Stimulated activated CD4-positive, alpha-beta T cell treated with anti-CD3 and anti-CD28 coated beads, Interleukin-15, amount 100 ng/mL, for 1 hour (primary cell): ENCODE measurements at places on chromosomes 3 and 15.

GRCh38 chr3:17399586-17399985 is 342.8 kb downstream of the TBC1D5 start:
- DNase-seq, result no peak

DNA sequence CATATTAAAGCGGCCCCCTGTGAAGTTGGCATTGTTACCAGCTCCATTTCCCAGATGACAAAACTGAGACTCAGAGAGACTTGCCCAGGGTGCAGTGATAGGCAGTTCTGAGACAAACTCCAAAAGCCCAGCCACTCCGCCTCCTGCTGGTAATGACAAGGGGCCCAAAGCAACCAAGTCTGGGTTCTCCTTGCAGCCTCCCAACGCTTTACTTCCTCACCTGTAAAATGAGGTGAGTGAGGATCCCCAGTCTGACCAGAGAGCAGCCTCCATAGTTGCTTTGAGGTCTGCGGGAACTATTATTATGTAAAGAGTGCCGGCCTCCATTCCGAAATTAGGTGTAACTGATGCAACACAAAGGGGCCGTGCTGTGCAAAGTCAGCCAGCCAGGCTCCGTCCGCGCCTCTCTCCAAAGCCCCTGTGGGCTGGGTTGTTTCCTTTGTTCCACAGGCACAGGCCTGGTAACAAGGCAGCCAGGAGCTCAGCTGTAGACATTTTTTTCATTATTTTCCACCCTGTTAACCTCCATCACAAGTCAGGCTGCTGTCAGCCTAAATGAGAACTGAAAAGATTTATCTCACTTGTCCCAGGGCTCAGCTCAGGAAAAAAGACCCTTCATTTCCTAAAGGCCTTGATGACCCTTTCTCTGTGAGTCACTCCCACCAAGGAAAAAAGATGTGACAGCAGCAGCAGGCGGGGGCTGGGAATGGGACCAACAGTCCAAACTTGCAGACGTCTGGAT is 139.1 kb upstream of the RAD18 start:
- DNase-seq, result no peak

GRCh38 chr15:58704155-58704865 is 45.2 kb downstream of the ADAM10 start:
- no peak for DNase-seq

- no peak for DNase-seq
Observed at GRCh38 chr3:169955406-169955805, 11.2 kb upstream of the SEC62 start.

GRCh38 chr15:70327856-70328678 is 230.3 kb upstream of the TLE3 start:
- no peak for DNase-seq

DNA sequence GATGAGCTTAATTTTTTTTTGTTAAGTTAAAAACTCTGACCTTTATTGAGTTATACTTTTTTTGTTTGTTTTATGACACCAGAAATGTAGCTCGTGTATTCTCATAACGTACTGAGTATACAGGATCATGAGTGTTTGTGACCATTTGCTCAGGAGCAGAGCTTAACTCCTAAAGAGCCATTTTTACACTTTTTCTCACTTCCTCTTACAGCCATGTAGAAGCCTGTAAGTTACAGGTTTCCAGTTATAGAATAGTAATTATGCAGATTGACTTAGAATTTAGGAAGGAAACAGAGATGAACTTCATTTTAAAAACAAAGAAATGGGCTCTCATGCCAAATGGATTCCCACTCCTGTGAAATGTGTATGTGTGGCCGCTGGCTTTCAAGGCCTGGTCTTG is 151.7 kb downstream of the MCTP2 start:
- DNase-seq, result no peak

DNA sequence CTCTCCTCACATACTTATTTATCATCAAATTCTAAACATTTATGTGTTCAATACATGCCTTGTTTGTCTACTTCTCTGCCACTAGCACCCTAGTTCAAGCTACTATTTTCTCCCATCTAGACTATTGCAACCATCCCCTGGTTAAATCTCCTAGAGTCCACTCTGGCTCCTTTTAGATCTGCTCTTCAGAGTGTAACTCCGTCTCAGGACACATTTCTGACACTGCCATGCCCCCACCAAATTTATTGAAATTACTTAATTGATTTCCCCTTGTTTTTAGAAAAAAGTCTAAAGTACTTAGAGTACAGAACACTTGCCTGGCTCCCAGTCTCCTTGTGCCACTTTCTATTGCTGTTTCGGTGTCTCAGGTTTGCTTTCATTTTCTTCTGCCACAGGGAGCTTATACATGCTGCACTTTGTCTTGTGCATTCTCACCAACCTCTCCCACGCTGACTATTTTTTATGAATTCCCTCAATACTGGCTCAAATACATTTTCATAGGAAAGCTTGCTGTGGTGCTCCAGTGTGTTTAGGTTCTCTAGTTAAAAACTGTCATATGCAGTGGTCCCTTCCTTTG is 792.3 kb downstream of the DIPK2A start:
- DNase-seq, result no peak

DNA sequence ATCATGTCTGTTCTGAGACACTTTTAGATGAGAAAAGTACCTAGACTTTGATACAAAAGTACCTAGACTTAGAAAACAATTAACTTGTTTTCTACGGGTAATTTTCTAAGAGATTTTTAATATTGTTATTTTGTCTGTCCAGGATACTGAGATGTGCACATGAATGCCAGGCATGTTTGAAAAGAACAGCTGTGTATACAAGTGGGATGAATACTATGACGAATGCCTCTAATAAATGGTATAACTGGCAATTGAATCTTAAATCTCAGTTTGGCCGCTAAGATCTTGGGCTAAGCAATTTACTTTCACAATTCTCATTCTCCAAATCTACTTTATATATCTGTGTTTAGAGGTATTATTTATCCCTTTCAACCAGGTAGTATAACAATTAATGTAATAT is 207.4 kb downstream of the CBLB start:
- DNase-seq, result no peak

GRCh38 chr3:129025108-129025507 is 24.0 kb downstream of the EFCC1 start:
- no peak for DNase-seq

DNA sequence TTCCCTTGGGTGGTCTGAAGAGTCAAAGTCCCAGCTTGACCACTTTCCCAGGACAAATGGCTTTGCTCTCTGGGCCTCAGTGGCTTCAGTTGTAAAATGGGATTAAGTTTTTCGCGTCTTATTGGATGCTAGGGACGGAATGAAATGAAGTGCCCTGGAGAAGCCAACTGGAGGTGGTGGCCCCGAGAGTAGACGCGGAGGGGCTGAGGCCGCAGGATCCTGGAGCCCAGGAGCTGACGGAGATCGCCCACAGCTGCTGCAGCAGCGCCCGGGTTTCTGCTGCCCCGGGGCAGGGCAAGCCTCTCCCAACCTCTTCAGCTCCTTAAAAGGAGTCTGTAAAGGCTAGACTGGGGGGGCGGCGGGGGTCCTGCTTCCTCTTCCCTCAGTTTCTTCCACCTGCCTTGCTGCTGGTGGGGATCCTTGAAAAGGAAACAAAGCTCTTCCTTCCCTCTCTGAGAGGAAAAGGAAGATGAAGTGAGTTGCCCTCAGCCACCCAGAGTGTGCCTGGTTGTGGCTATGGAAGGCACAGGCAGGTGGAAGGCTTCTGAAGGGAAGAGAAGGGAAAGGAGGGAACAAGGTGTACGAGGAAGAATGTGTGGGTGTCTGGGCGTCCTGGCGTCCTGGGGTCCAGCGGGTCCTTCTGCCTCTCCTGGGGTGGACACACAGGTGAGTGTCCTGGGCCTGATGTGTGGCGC is 967 bp upstream of the BNC1 start:
- DNase-seq, result no peak
